ENCODE measurements at places on chromosomes 7 and 10.
A peak's percentile ranks its signal among the peaks of the same experiment; 100 is the strongest.

- H3K36me3 ChIP-seq = peaks cover 63% of the 10 kb centered on the region
- no peaks in the 10 kb centered on the region for H3K27me3 ChIP-seq
- H3K4me3 ChIP-seq = no peak overlapping the region
These were observed 169.4 kb downstream of the SVIL start for GRCh38 chr10:29465384-29465783.

DNA sequence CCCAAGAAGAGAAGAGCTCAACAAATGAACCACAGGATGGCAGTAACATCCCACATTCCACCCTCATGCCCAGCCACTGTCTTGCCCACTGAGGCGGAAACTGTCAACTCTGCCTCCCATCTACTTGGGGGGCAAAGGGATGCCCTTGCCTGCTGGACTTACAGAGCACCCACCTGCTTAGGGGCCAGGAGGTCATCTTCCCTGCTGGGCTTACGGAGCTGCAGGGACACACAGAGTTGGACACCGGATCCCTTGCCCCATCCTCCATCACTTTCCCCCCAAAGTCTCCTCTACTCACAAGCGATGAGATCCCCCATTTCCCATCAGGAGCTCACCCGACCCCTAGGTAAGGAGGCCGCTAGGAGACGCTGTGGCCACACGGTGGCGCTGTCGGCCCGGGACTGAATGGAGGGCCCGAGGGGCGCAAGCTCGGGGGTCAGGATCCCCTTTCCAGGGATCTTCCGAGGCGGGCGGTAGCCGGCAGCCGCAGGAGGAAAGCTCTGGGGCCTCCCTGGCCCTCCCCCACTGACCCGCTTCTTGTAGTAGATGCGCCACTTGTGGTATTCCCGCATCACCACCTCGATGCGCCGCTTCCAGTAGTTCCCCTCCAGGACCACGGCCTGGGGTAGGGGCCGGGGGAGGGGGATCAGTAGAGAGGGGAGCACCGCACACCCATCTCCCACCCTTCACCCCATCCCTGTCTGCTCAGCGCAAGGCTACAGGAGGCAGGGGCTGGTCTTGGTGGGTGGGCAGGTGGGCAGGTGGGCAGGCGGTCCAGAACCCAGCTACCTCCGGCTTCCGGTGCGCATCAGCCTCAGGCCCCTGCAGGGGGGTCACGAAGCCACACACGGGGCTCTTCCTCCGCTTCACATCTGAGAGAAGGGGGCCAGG is 17.3 kb downstream of the MLXIPL start:
- no peak overlapping the region for H3K4me3 ChIP-seq
- H3K27me3 ChIP-seq = peaks cover 4% of the 10 kb centered on the region
- H3K27ac ChIP-seq = no peak overlapping the region

GRCh38 chr7:44377681-44378421 is 52.5 kb upstream of the CAMK2B start:
- H3K4me1 ChIP-seq = no peaks in the 10 kb centered on the region
- no peak overlapping the region for H3K27ac ChIP-seq
- no peak for DNase-seq
- peaks cover 7% of the 10 kb centered on the region for H3K27me3 ChIP-seq
- H3K36me3 ChIP-seq = no peaks in the 10 kb centered on the region
- H3K4me3 ChIP-seq = no peak overlapping the region

GRCh38 chr7:142168746-142169145 is 57.2 kb downstream of the MGAM2 start:
- H3K27ac ChIP-seq = no peak overlapping the region
- no peaks in the 10 kb centered on the region for H3K27me3 ChIP-seq
- no peak overlapping the region for H3K4me3 ChIP-seq
- H3K36me3 ChIP-seq = no peaks in the 10 kb centered on the region
- DNase-seq = peak; percentile 15

- no peaks in the 10 kb centered on the region for H3K4me1 ChIP-seq
- H3K4me3 ChIP-seq = no peak overlapping the region
- no peak overlapping the region for H3K27ac ChIP-seq
These were observed 1291.5 kb downstream of the TYW1 start for GRCh38 chr7:68288144-68288593.

GRCh38 chr7:140315498-140316164 is 82.7 kb downstream of the SLC37A3 start:
- no peak for DNase-seq
- H3K27me3 ChIP-seq = no peaks in the 10 kb centered on the region
- H3K27ac ChIP-seq = no peak overlapping the region
- H3K4me1 ChIP-seq = peaks cover 2% of the 10 kb centered on the region

GRCh38 chr7:46844486-46844885 is 737.4 kb downstream of the TNS3 start:
- no peak overlapping the region for H3K27ac ChIP-seq
- no peak for DNase-seq
- no peaks in the 10 kb centered on the region for H3K36me3 ChIP-seq
- no peak overlapping the region for H3K4me3 ChIP-seq
- no peaks in the 10 kb centered on the region for H3K27me3 ChIP-seq

DNA sequence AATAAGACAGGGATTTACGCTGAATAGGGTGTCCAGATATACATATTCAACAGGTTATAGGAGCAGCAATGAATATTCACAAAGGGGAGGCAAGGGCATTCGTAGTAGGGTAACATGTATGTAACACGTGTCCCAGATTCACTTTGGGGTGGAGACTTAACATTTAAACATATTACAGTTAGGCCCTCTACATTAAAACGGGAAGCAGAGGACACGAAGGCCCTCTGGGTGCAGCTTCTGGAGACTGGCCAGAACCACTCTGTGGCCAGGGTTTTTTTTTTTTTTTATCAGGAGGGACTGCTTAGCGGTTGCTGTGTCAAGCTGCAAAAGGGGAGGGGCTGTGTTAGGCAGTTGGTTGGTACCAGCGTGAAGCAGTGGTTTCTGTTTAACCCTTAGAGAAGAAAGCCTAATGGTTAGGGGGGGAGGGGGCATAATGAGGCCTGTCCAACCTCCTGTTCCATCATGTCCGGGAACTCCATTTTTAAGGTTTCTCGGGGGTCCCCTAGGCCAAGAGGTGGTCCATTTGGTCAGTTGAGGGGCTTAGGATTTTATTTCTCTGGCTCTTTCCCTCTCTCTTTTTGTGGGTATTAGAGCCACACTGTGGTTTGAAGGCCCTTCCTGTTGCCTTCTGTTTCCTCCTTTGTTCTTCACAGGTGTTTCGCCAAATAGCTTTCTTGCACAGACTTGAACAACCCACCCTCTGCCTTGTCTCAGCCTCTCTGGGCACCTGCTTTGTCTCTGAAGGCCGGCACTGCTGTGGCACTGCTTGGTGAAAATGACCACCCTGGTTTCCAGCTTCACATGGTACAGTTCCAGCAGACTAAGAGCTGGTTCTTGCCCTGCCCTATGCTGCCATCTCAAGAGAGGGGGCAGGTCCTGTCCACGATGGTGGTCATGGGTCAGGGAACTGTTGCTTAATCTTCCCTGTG is 26.4 kb downstream of the PRF1 start:
- H3K27ac ChIP-seq = no peak overlapping the region
- DNase-seq = no peak
- H3K4me1 ChIP-seq = peaks cover 11% of the 10 kb centered on the region
- no peaks in the 10 kb centered on the region for H3K27me3 ChIP-seq
- H3K36me3 ChIP-seq = no peaks in the 10 kb centered on the region
- H3K4me3 ChIP-seq = no peak overlapping the region

- no peak overlapping the region for H3K27ac ChIP-seq
- no peak overlapping the region for H3K4me3 ChIP-seq
- no peaks in the 10 kb centered on the region for H3K36me3 ChIP-seq
- no peak for DNase-seq
These were observed 33.6 kb downstream of the AOAH start for GRCh38 chr7:36690514-36691187.

DNA sequence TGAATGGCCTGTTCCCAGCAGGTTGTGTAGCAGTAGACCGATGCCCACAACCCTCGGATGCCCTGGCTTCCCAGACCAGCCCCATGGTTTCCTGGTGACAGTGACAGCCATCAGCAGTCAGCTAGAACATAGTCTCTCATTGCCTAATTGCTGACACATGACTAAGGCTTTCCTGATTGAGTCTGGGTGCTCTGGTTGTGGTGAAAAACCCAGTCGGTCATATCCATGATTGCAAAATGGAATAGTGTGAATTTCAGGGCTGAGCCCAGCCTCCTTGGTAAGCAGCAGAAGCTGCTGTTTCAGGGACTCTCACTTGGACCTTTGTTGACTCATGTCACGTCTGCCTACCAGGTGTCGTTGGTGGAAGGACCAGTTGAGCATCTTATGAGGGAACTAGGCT is 36.6 kb downstream of the POR start:
- no peak overlapping the region for H3K27ac ChIP-seq
- H3K27me3 ChIP-seq = no peaks in the 10 kb centered on the region
- peaks cover 2% of the 10 kb centered on the region for H3K4me1 ChIP-seq

- H3K36me3 ChIP-seq = peaks cover 10% of the 10 kb centered on the region
- H3K4me1 ChIP-seq = peaks cover 16% of the 10 kb centered on the region
- peak overlapping the region; percentile 94 for H3K27ac ChIP-seq
- peaks cover 6% of the 10 kb centered on the region for H3K27me3 ChIP-seq
- peak overlapping the region; percentile 85 for H3K4me3 ChIP-seq
These were observed 16.1 kb upstream of the FKBP9 start for GRCh38 chr7:32941181-32941580.

DNA sequence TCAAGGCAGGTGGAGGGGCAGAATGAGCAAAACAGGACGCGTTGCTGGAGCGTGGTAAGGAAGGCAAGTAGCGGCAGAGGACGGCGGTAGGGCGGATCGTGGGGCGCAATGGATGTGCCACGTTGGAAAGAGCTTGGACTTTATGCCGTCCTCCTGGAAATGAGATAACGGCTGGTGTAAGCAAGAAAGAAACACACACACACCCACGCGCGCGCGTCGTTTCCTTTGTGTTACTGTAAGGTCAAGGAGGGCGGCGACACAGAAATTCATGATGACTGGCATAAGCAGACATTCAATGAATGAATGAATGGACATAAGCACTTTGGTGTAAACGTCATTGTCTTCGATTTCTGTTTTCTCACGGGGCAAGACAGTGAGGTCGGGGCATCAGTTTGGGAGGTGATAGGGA is 683 bp upstream of the ENTPD7 start:
- H3K27ac ChIP-seq = peak overlapping the region; percentile 89
- peaks cover 5% of the 10 kb centered on the region for H3K36me3 ChIP-seq
- H3K4me1 ChIP-seq = peaks cover 11% of the 10 kb centered on the region
- H3K27me3 ChIP-seq = peaks cover 19% of the 10 kb centered on the region
- no peak for DNase-seq
